SK-MEL-5 (cell line): ENCODE measurements at places on chromosomes 2 and 18. TPM values are rescaled to one million over a fixed set of nuclear protein-coding genes. Genes with fewer than 3 reads are reported as not detected.

RTP5 gene
- not detected in 2 replicates for total RNA-seq

HOXD12 gene
- total RNA-seq = 0.42 TPM in 1 of 2 replicates, not detected in the other

VWC2L gene
- not detected in 2 replicates for total RNA-seq

MC5R gene
- total RNA-seq = not detected in 2 replicates

DYNAP gene
- total RNA-seq = not detected in 2 replicates

DNER gene
- total RNA-seq = 32.9 and 34.3 TPM in 2 replicates

HRH4 gene
- total RNA-seq = not detected in 2 replicates

GALNT5 gene
- not detected in 2 replicates for total RNA-seq

SKA1 gene
- 23.8 and 27.0 TPM in 2 replicates for total RNA-seq

BOLL gene
- not detected in 2 replicates for total RNA-seq

POTEJ gene
- total RNA-seq = not detected in 2 replicates

ALPG gene
- not detected in 2 replicates for total RNA-seq

ANKMY1 gene
- 5.2 and 9.7 TPM in 2 replicates for total RNA-seq

PPP1R1C gene
- total RNA-seq = 0.67 and 2.0 TPM in 2 replicates

CRACDL gene
- total RNA-seq = 0.95 and 1.0 TPM in 2 replicates

CCDC85A gene
- not detected in 2 replicates for total RNA-seq

SPRED2 gene
- total RNA-seq = 10.4 and 14.6 TPM in 2 replicates

ERICH2 gene
- 0.45 and 1.4 TPM in 2 replicates for total RNA-seq

SLC11A1 gene
- 0.11 TPM in 1 of 2 replicates, not detected in the other for total RNA-seq

SOCS6 gene
- 29.6 and 33.3 TPM in 2 replicates for total RNA-seq

CRYGA gene
- total RNA-seq = not detected in 2 replicates

ABCB11 gene
- total RNA-seq = 0.03 TPM in 1 of 2 replicates, not detected in the other

MGAT4A gene
- 16.3 and 22.0 TPM in 2 replicates for total RNA-seq

IER3IP1 gene
- total RNA-seq = 51.6 and 63.6 TPM in 2 replicates

C2orf81 gene
- total RNA-seq = 0.53 and 0.85 TPM in 2 replicates

TMEM17 gene
- total RNA-seq = 8.0 and 9.3 TPM in 2 replicates

TMEM37 gene
- not detected in 2 replicates for total RNA-seq

FBXO41 gene
- 3.6 and 4.8 TPM in 2 replicates for total RNA-seq

DPP10 gene
- not detected in 2 replicates for total RNA-seq

CFC1 gene
- total RNA-seq = not detected in 2 replicates

FAM110C gene
- 0.18 TPM in 1 of 2 replicates, not detected in the other for total RNA-seq

FBXO48 gene
- total RNA-seq = 0.83 and 1.2 TPM in 2 replicates

PCARE gene
- total RNA-seq = 0.03 TPM in 1 of 2 replicates, not detected in the other

NR4A2 gene
- 4.3 and 5.2 TPM in 2 replicates for total RNA-seq

FBXO15 gene
- total RNA-seq = 1.0 and 1.3 TPM in 2 replicates

ODC1 gene
- 59.6 and 62.3 TPM in 2 replicates for total RNA-seq

AKAIN1 gene
- total RNA-seq = not detected in 2 replicates

MFF gene
- total RNA-seq = 126 and 144 TPM in 2 replicates

REEP1 gene
- 1.0 and 2.0 TPM in 2 replicates for total RNA-seq

ANKRD30BL gene
- not detected in 2 replicates for total RNA-seq

PROKR1 gene
- total RNA-seq = 6.3 and 6.9 TPM in 2 replicates

CACNB4 gene
- total RNA-seq = 0.29 and 0.35 TPM in 2 replicates

REG3A gene
- total RNA-seq = not detected in 2 replicates

CABYR gene
- total RNA-seq = 2.5 and 3.3 TPM in 2 replicates

TEX44 gene
- not detected in 2 replicates for total RNA-seq

TLX2 gene
- 0.16 and 0.55 TPM in 2 replicates for total RNA-seq

RAB6C gene
- total RNA-seq = not detected in 2 replicates

USP40 gene
- 36.9 and 38.3 TPM in 2 replicates for total RNA-seq

ADD2 gene
- 5.2 and 5.7 TPM in 2 replicates for total RNA-seq

HOXD11 gene
- total RNA-seq = 0.37 and 0.53 TPM in 2 replicates

CLEC4F gene
- total RNA-seq = not detected in 2 replicates

CYTIP gene
- not detected in 2 replicates for total RNA-seq

ERBB4 gene
- 0.32 and 0.75 TPM in 2 replicates for total RNA-seq

MOGAT1 gene
- not detected in 2 replicates for total RNA-seq

SULT1C4 gene
- total RNA-seq = not detected in 2 replicates

YES1 gene
- 50.9 and 54.1 TPM in 2 replicates for total RNA-seq

SLC4A3 gene
- total RNA-seq = 2.9 and 4.0 TPM in 2 replicates
